ENCODE measurements at places on chromosomes 2 and 18. TPM values are rescaled to one million over a fixed set of nuclear protein-coding genes. Genes with fewer than 3 reads are reported as not detected.

- no peak for DNase-seq
Observed at GRCh38 chr18:22040533-22040932, 128.9 kb upstream of the GATA6 start.

DNA sequence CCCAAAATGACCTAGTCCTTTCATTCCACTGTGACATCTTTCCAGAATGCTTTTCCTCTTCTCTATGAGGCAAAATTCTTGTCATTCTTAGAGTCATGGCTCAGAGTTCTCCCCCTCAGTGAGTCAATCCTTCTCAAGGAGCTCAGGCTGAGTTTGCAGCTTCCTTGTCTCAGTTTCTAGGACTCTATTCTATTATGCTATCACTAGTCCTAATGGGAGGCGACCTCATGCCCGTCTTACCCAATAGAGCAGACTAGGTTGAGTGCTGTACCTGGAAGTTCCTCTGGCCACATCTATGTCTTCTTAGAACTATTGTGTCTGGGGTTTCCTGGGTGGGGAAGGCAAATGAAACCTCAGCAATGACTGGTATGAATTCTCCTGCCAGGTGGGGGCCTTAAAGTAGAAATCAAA is 51.5 kb downstream of the HAUS1 start:
- DNase-seq: peak; percentile 55

CPLX4 gene
- total RNA-seq: not detected

CRACDL gene
- 0.11 TPM for total RNA-seq

DNA sequence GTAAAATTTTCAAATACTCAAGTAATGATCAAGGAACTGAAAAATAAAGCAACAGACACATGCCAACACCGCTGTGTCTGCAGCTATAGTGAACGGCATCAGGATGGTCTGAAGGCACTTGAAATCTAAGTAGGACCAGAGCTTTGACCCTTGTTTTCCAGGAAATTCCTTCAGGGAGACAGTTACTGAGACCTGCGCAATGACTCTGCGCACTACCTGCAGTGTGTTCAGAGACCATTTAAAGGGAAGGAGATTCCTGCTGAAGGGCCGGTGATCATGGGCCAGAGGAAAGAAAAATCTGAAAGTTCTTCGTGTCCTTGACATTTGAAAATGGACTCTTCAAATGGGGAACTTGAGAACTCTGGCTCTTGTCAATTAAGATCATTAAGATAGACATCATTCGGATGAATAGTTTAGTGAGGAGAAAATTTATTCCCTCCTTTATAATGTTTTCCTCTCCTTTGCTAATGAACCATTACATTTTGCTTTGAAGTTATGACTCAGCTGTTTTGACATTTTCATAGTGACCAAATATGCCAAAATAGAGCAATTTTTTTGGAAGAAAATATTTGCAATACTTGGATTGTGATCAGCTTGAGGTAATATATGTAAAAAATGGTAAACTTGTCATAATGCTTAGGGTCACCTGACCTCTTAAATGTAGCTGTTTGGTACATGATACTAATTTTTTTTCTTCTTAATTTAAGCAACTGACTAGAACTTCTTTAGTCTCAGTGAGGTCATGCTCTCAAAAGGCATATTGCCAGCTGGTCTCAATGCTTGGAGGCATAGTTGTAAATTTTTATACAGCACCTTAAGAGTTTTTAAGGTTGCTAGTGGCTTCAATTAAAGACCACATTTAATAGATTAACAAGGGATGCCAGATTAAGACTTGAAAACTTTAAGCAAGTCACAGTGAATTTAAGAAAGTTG is 329.3 kb downstream of the ARHGAP15 start:
- DNase-seq: no peak

TEX44 gene
- total RNA-seq: not detected

DNA sequence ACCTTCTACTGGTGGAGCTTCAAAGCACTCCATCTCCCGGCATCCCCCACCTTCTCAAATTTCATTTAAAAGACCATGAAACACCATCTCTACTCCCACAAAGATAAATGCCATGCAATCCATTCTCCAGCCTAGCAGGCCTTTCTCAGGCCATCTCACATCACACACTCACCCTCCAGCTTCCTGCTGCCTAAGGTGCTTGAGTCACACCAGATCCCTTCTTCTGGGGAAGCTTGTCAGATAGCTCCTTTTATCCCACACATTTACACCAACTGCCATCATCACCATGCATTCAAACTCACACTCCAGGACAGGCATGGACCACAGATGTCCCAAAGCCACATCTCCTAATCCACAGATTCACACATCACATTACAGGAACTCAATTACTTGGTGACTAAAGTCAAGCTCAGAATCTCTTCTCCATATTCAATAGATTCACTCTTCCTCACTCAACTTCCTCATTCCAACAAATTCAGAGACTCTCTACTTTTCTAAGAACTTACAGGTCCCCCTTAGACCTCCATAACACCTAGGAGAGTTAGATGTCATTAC is 292.5 kb downstream of the TNS1 start:
- DNase-seq: peak; percentile 34

DNA sequence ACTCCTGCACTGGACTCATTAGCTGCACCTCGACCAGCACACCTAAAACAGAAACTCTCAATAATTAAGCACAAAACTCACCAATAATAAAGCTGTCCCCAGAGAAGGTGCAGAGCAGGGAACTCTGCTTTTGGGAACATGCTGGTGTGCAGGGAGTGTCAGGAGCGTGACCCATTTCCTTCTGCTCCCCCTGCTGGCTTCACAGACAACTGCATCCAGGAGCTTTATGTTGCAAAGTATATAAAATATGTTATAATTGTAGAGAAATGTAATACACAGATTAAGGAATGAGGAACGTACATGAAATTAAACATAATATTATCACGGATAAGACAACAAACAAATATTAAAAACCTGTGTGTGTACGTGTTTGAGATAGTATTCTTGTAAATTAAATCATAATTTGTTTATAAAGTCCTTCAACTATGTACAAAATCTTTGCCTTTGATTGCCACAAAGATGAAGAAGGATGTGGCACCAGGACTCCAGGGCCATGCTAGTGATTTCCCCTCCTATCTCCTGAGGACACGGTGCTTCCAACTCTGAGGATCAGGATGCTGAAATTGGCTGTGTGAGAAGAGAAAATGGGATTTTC is 68.6 kb upstream of the MAL start:
- DNase-seq: peak; percentile 48

- peak; percentile 85 for DNase-seq
Observed at GRCh38 chr2:150212722-150213171, 274.7 kb downstream of the RND3 start.

GRCh38 chr2:160349306-160349705 is 144.3 kb downstream of the RBMS1 start:
- no peak for DNase-seq

ALPI gene
- not detected for total RNA-seq

DNA sequence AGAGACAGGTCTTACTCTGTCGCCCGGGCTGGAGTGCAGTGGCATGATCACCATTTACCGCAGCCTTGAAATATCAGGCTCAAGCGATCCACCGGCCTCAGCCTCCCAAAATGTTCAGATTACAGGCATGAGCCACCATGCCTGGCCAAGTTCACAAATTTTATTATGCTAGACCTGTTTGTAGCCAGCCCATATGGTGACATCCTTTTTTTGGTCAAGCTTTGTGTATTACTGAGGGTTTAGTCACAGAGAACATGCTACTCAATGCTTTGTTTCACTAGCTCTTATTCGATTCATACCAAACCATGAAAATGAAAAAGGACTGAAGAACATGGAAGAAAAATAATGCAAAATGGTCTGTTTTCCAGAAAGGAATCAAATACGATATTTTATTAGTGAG is 41.4 kb downstream of the DGKD start:
- DNase-seq: no peak

GRCh38 chr18:76383636-76384035 is 111.4 kb downstream of the ZNF516 start:
- DNase-seq: no peak

GPAT2 gene
- total RNA-seq: not detected

- DNase-seq: no peak
Observed at GRCh38 chr18:6561016-6561415, 146.3 kb upstream of the L3MBTL4 start.

DNA sequence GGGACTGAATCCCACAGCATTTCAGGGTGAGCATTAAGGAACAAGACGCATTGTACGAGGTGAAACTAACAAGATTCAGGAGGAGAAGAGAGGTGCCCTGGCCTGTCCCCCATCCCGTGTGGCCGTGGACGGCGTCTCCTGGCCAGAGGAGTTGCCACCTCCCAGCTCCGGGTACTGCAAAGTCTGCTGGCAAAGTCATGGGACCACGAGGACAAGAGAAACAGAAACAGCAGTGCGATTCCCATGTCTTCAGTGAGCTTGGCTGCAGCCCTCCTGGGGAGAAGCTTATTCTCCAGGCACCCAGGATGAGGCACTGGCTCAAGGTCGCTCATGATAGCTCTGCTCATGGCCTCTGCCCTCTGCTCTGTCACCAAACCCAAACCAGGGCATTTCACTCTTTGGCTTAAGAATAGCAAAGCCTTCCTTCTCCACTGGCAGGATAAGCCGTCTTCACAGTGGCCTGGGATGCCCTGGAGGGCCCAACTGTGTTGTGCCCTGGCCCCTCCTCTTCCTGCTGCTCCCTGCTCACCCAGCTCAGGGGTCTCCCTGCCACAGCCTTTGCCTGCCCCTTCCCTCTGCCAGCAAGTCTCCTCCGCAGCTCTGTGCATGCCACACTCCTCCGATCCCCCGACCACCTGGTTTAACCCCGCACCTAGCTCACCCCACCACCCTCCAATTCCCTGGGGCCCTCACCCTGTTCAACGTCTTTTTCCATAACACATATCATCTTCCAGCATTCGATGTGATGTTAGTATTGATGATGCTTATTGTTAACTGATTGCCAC is 144.8 kb downstream of the PXDN start:
- no peak for DNase-seq

EVX2 gene
- not detected for total RNA-seq

GRCh38 chr2:15745907-15746702 is 154.4 kb downstream of the DDX1 start:
- no peak for DNase-seq

DNA sequence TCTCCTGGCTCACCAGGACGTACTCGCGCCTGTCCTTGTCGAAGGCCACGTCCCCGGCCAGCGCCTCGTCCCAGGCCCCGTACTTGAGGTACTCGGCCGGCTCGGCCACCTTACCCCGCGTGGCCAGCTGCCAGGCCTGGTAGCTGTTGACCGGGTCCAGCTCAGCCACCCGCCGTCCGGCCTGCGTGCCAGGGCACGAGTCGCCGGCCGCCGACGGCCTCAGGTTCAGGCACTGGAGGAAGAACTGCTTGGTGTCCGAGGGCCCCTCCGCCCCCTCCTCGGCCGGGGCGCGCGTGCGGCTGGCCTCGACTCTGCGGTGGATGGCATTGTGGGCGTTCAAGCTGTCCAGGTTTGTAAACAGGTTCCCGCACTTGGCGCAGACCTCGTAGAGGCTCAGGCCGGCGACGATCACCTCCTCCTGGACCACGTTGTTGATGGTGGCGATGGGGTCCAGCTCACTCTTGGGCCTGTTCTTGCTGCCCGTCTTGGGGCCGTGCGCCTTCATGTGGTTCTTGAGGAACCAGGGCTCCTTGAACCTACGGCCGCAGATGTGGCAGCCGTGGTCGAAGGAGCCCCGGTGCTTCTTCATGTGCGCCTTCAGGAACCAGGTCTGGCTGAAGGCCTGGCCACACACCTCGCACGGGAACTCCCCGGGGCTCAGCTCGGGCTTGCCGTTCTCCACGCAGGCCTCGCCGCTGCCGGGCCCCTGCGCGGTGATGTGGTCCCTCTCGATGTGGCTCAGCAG is 53.2 kb downstream of the ZNF516 start:
- no peak for DNase-seq

DNA sequence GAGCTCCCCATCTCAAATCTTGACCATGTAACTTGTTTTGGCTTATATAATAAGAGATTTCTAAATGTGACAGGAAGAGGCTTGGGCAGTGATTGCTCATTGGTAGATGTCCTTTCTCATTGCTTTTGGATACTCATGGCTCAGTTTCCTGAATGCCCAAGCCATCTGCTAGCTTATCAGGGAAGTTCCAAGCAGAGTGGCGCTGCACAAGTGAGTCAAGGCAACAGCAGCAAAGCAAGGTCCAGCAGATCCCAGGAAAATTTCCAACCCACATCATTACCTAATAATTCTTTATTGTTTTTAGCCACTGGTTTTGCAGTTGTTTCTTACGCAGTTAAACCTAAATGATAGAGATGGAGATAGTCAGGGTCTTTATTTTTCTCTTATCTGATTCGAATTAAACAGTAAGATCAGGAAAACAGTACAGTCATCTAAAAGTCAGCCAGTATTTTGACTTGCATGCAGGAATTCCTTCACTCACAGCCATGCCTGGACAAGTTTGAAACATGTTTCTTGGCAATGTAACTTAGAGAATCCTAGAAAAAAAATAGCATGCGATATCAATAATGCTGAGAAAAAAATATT is 349.7 kb upstream of the TMEFF2 start:
- no peak for DNase-seq

DNA sequence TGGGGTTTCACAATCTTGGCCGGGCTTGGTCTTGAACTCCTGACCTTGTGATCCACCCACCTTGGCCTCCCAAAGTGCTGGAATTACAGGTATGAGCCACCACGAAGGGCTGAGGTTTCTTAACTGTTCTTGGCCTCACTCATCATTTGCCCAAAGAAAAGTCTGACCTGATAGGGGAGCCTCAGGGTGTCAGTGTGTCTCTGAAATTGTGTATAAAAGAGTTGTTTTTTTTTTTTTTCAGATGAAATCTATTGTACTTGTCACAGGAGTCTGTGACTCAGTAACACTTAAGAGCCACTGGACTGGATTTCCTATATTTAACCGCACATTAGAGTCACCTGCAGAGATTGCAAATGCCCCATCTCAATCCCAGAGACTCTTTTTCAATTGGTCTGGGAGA is 16.9 kb downstream of the PMAIP1 start:
- DNase-seq: no peak

- DNase-seq: peak; percentile 77
Observed at GRCh38 chr2:178328037-178328436, 122.9 kb downstream of the PRKRA start.

- DNase-seq: no peak
Observed at GRCh38 chr2:45622336-45623075, 11.4 kb upstream of the SRBD1 start.

GRCh38 chr2:101232770-101233169 is 19.9 kb upstream of the CNOT11 start:
- no peak for DNase-seq

Data from myocyte (in vitro differentiated cells).